ENCODE measurements at places on chromosomes 12 and 14.

DNA sequence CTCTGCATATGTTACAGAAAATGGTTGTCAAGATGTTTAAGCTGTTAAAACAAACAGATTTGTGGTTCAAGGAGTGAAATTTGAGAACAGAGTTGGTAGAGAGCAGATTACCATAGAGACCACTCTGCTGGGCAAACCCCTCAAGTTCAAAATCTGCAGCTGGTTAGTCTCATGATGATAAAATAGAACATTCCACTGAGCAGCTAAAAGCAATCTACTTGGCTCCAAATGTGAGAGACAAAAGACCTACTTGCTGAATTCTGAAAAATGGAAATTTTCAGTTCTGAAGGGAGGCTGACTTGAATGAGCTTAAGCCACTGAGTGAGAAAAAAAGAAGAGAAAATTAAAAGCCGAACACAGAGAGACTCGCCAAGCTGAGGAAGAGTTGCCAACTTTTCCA, 519.3 kb downstream of the NOVA1 start:
- DNase-seq, result peak; percentile 3

- no peak for DNase-seq
Measured at GRCh38 chr14:64654246-64654900, 49.9 kb upstream of the PLEKHG3 start.

GRCh38 chr12:83573671-83574070, 887.0 kb downstream of the TMTC2 start:
- no peak for DNase-seq

GRCh38 chr14:68968051-68968450, 11.1 kb downstream of the ACTN1 start:
- no peak for DNase-seq

GRCh38 chr14:101451166-101451565, 110.1 kb upstream of the DIO3 start:
- DNase-seq, result no peak

DNA sequence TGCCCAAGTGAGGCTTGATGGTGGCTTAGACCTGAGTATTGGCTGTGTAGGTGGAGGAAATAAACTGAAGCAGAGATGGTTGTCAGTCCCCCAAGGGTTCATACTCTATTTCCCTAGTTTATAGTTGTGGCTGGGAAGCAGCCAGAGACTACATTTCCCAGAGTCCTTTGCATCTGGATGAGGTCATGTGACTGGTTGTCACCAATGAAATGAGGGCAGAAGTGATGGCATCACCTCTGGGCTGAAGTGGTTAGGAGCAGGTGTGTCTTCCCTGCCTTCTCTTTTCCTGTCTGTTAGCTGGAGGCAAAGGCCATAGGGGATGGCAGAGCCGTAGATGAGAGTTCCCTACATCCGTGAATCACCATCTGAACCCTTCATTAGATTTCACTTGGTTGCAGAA, 16.3 kb upstream of the NOS1 start:
- DNase-seq, result no peak

DNA sequence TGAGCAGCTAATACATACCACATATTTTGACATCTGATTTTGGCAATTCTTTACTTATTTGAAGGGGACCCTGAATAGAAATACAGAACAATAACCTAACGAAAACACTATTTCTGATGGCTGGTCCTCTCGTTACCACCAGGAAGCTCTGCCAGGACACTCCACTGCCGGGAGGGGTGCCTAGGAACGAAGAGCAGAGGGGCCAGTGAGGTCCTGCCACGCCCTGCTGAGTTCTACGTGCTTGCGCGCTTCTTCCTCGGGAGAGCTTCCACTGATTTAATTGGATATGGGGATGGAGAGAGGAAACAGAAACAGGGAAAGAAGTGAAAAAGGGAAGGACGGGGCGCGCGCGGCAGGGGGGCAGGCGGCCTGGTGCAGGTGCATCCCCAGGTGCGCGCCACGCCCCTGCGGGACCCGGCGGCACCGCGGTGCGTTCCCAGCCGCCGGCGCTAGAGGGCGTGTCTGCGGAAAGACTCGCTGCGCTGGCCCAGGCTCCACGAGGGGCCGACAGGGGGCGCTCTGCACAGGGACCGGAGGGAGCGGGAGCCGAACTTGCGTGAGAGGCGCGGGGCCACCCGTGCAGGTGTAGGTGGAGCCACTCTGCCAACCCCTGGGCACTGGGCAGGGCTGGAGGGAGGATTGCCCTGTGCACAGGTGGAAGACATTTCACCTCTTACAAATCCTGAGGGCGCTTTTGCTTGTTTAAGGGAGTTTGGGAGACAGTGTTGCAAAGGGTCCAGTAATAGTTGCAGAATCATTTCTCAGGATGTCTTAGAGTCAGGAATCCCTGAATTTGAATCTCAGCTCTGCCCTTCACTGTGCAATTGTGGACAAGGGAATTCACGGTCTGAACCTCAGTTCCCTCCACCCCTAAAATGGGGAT, 986.3 kb upstream of the TMEM132C start:
- no peak for DNase-seq

DNA sequence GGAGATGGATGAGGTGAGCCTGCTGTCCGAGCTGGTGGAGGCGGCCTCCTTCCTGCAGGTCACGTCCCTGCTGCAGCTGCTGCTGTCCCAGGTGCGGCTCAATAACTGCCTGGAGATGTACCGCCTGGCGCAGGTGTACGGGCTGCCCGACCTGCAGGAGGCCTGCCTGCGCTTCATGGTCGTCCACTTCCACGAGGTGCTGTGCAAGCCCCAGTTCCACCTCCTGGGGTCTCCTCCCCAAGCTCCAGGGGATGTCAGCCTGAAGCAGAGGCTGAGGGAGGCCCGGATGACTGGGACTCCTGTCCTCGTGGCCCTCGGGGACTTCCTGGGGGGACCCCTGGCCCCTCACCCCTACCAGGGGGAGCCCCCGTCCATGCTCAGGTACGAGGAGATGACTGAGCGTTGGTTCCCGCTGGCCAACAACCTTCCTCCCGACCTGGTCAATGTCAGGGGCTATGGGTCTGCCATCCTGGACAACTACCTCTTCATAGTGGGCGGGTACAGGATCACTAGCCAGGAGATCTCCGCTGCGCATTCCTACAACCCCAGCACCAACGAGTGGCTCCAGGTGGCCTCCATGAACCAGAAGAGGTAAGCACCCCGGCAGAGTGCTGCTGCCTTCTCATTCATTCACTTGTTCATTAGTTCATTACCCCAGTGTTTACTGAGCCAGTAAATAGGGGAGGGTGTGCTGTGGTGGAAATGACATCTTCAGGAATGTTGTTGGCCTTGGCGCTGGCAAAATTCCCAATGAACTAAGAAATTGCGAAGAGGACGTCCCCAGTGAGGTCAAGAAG, 774 bp upstream of the MANSC4 start:
- peak; percentile 41 for DNase-seq

GRCh38 chr12:53981634-53982565, 3.0 kb upstream of the HOXC10 start:
- DNase-seq, result no peak

GRCh38 chr14:61621444-61621843, 73.9 kb upstream of the HIF1A start:
- no peak for DNase-seq

DNA sequence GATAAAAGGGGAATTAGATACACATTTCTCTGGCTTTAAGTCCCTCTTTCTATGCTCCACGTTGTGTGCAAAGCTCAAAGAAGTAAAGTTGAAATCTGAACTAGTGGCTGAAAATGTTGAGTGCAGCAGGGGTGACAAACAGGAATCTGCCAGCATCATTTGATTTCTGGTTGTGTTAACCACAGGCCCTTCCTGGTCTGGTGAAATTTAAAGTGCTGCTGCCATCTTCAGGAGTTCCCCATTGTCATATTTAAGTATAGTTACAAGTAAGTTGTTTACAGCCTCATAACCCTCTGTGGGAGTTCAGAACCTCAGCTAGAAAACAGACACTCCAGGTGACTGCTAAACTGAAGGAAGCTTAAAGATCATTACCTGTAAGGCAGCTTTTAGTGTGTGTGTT, 90.9 kb upstream of the CCDC196 start:
- no peak for DNase-seq

DNA sequence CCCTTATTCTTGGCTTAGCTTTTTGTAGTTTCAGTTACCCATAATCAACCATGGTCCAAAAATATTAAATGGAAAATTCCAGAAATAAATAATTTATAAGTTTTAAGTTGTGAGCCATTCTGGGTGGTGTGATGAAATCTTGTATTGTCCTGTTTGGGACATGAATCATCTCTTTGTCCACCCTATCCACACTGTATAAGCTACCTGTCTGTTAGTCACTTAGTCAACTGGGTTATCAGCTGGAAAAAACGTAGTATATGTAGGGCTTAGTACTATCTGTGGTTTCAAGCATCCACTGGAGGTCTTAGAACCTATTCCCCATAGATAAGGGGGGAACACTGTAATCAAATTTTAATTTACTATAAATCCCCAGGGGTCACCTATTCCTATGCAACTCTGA, 52.7 kb downstream of the NKX2-1 start:
- DNase-seq, result no peak

Data from Ammon's horn (tissue), 1 donor.